ENCODE measurements at places on chromosomes 3 and 15.

DNA sequence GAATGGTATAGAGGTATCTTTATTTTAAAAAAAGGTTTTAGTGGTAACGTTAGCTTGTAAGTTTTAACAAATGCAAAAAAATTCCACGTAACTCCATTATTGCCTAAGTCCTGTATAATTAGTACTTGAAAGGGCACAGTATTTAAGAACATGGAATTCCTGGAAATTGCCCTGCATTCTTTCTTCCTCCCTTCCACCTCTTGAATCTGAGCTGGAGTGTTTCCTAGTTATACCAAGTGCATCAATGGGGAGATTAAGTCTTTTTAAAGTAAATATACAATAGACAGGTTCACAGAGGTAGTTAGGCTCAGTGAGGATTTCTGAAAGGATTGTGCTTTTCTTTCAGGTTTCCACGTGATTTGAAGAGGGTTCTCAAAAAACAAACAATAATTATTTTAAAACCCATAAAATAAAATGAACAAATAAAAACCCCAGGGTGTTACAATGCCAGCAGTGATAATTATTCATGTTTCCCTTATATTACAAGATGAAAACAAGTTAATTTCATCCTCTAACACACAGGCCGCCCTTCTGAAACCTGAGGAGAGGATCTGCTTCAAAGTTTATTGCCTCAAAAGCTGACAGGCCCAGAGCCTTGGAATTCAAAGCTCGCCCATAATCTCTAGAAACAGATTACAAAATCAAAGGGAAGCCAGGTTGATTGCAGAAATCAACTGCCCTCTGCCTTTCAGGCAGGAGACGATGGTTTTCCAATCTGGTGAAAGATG, 128.8 kb upstream of the LMOD3 start:
- DNase-seq = no peak

- DNase-seq = no peak
Measured at GRCh38 chr3:159938714-159939113, 49.9 kb upstream of the IL12A start.

- DNase-seq = no peak
Measured at GRCh38 chr3:128805772-128806171, 73.6 kb upstream of the ACAD9 start.

- DNase-seq = no peak
Measured at GRCh38 chr15:34729886-34730285, 24.9 kb downstream of the GJD2 start.

GRCh38 chr15:52417957-52418356, 110.7 kb downstream of the MYO5A start:
- DNase-seq = no peak

GRCh38 chr3:58167431-58168351, 43.1 kb downstream of the DNASE1L3 start:
- DNase-seq = peak; percentile 83

DNA sequence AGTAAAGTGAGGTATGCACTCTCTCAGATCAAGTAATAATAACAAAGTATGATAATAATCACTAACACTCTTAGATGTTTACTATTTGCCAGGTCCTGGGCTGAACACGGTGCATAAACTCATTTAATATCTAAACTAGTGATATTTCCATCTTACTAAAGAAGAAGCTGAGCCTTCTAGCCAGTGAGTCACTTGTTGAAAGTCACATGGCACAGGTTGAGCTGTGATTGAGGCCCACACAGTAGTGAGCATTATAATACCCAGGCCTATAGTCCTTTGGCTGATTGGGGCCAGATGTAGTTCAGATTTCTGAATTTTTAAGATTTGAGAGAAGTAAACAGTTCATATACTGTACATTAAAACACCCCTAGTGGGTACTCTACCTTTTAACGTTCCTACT, 93.2 kb upstream of the CCDC80 start:
- DNase-seq = no peak

DNA sequence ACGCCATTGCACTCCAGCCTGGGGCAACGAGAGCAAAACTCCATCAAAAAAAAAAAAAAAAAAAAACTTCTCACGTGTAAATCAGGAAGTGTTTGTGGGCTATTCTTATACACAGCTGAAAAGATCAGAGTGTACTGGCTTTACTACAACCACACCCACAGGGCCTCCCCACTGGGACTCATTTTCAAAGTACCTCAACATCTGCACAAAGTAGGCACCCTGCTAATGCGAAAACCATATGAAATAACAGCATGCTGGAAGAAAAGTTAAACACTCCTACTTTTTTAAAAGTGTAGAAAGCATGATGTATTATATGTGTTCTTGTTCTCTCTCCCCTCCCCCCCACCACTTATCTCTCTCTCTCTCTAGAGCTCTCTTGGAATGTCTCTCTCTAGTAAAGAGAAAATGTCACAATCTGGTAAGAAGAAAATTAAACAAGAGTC, 11.1 kb downstream of the UACA start:
- DNase-seq = peak; percentile 72

- no peak for DNase-seq
Measured at GRCh38 chr3:106135451-106136160, 266.8 kb upstream of the CBLB start.

DNA sequence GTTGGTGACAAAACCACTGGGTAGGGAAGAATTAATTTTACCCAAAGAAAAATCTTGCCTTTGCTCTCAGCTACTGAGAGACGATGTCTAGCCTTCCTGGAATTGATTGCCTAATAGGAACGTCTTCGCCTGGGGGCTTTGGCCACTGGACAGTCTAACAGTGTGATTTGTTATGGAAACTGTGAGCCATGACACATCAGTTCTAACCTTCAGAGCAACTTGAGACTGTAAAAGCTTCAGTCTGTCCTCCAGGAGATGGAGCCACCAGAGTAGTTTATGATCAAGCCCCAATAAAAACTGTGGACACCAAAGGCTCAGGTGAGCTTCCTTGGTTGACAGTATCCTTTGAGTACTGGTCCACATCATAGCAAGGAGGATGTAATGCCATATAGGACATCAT, 235.8 kb upstream of the TMCO5A start:
- DNase-seq = no peak

DNA sequence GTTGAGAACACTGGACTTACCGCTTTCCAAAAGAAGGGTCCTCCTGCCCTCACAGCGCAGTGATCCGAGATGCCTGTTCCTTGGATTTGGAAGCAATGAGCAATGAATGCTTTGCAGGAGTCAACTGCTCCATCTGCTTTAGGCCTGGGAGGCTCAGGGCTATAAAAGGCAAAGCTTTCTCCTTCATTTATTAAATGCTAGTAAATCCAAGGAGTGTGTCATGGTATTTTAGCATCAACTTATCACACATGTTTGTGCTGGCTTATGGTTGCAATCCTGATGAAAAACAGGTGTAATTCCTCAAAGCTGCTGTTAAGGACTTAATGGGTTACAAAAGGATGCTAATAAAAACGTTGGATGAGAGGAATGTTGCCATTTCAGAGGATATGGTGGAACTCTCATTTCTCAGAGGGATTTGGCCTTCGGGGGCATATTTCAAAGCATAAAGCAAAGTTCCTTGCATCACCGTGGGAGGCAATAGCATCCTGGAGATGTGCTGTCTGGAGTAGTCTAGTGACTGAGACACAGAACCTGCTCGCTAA, 158.5 kb upstream of the TPM1 start:
- DNase-seq = no peak

- DNase-seq = no peak
Measured at GRCh38 chr3:82044930-82045705, 283.7 kb upstream of the GBE1 start.

DNA sequence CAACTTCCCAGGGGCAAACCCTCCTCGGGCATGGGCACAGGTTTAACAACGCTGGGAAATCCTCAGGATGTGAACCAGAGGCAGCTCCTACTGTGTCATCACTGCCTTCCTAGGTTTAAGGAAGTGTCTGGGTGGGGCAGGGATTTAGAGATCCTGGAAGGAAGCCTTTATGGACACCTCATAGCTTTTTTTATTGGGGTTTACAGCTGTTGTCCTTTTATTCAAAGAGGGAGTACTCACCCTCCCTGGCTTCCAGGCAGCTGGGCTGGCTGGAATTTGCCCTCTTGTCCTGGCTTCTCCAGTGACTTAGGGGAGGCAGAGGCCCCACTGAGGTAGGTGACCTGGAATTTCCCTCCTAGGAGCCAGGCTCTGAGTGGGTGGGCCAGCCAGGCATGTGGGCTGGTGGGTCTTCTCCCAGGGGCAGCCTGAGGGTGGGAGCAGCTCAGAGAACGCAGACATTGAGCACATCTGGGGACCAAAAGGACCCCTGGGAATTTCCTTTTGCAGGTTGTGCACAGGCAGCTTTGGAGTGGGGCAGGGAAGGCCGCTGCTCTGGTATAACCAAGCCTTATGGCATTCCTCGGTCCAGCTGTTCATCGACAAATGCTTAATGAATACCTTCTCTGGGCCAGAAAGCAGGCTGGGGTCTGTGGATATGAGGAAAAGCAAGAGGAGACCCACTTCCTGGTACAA, 13.5 kb upstream of the FAM3D start:
- no peak for DNase-seq

DNA sequence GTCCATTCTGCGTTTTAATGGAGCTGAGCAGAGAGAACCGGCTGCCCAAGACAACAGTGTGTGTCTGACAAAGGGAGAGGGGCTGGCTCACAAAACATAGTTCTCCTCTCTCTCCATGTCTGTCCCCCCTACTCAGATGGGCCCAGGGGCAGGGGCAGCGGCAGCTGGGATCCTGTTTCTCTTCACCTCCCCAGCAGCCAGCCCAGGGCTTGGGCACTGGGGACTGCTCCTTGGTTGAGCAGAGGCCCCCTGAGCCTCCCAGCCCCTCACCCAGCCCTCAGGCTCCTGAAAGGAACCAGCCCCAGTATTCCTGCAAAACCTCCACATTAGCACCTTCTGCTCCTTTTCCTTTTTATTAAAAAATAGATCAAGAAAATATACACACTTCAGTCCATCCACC, 17.8 kb downstream of the TPRA1 start:
- no peak for DNase-seq

DNA sequence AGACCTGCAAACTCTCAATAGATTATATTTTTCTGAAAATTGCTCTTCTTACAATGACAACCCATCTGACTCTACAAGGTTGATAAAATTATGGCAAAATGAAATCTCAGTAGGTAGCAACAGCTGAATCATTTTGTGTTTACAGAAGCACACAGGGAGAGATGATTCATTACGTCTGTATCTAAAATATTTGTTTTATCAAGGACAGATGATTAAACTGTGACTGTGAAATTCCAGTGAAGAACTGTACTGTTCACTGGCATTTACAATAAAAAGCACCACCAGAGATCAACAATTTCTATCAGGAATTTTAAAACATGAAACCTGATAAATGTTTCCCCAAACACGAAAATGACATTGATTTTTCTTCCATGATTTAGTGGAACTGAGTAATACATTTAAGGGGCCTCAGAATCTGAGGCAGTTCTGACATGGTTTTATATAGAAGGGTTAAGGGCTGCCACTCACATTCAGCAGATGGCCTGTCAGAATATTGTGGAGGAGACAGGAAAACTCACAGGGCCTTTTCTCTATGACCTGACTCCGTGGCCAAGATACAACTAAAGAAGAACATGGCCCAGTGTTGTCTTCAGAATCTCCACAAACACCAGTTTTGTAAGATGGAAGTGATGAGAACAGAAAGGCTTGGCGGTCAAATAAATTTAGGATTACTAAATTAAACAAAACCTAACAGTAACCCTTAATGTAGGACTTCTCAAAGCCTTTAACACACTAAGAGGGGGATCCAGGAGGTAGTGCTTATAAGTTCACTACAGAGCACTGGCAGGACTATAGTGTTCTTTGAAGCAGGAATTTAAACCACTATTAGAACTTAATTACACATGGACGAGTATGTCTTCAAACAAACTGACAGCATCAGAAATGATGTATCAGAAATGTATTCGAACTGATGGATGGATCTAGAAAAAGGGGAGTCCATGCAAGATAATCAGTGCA, 25.9 kb downstream of the RAD18 start:
- DNase-seq = no peak

- no peak for DNase-seq
Measured at GRCh38 chr3:35946854-35947515, 307.7 kb downstream of the ARPP21 start.

DNA sequence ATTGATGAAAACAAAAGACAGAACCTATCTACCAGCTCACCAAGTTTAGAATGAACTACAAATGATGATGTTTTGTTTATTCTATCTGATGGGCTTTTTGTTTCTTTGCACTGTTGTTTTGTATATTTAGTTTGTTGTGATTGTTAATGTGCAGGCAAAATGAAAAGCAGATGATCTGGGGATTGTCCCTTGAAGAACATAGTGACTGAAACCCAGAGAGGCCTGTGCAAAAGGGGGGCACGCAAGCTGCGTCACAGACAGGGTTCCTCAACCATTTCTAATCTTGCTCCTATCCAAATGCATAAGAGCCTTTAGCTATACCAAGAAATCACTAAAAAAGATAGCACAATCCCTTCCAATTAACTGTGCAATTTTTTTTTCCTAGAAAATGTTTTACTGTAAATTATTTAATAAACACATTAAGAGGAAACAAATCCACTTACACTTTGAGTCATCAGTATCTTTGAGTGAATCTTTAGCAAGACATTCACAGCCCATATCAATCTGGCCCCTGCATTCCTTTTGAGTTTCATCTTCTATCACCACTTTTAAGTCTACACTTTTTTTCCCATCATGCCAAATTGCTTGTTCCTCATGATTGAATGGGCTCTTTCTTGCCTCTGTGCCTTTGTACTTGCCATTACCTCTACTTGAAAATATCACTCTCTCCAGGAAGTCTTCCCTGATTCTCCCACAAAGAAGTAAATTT, 220.3 kb downstream of the ATP8B4 start:
- no peak for DNase-seq

DNA sequence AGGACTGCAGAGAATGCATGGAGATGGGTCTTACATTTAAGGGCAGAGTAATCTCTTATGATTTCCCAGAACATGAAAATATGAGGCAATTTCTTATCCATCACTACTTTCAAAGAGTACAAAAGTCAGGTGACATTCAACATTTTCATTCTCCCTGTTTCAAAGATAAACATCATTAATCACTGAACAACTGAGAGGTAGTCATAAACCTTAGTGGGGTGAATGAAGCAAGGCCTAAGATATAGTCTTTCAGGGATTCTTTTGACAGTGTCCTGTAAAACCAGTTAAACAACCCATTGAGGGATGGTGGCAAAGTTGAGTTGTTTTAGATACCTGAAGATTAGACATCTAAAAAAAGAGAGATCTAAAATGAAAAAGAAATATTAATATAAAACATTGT, 271.6 kb upstream of the CBLB start:
- no peak for DNase-seq

GRCh38 chr3:117011687-117012250, 302.2 kb downstream of the TUSC7 start:
- no peak for DNase-seq

GRCh38 chr3:109702252-109702651, 364.9 kb upstream of the DPPA4 start:
- no peak for DNase-seq

GRCh38 chr3:146469150-146470017, at the start of gene PLSCR2:
TSS of gene PLSCR2 (minus strand) at chr3:146469561. CDS start at chr3:146459904, 9,657 bp downstream.
- peak; percentile 69 for DNase-seq

GRCh38 chr3:23807424-23808015, 1.8 kb downstream of the UBE2E1 start:
- no peak for DNase-seq

GRCh38 chr3:136787349-136787748, 31.6 kb upstream of the SLC35G2 start:
- DNase-seq = no peak
